Activated CD4-positive, alpha-beta T cell treated with anti-CD3 and anti-CD28 coated beads, Interleukin-2, amount 50 U/mL, for 24 hours (primary cell): ENCODE measurements at places on chromosomes 1 and 21.

- DNase-seq: no peak
Observed at GRCh38 chr1:39835935-39836594, 47.2 kb downstream of the TRIT1 start.

- DNase-seq: peak; percentile 4
Observed at GRCh38 chr1:167935216-167936067, 1.0 kb upstream of the DCAF6 start.

DNA sequence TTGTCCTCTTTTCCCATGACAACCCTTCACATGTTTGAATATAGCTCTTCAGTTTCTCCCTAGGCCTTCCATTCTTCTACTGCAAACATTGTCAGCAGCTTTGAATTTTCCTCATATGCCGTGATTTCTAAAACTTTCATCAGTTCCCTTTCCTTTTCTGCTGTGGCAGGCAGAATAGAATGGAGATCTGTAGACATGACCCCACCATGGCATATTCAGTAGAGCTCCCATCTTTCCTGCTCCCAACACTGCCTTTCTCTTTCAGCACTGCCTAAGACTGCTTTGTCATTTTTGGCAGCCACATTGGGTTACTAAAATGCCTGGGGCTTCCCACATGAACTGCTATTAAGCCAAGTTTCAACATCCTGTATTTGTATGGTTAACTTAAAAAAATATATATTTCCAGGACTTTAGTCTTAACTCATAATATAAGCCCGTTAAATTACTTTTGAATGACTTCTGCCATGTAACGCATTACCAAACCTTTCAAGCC, 60.9 kb downstream of the TBX19 start:
- no peak for DNase-seq

- no peak for DNase-seq
Observed at GRCh38 chr1:114224196-114224907, 70.7 kb upstream of the SYT6 start.

- no peak for DNase-seq
Observed at GRCh38 chr1:177909416-177909815, 60.4 kb downstream of the SEC16B start.

DNA sequence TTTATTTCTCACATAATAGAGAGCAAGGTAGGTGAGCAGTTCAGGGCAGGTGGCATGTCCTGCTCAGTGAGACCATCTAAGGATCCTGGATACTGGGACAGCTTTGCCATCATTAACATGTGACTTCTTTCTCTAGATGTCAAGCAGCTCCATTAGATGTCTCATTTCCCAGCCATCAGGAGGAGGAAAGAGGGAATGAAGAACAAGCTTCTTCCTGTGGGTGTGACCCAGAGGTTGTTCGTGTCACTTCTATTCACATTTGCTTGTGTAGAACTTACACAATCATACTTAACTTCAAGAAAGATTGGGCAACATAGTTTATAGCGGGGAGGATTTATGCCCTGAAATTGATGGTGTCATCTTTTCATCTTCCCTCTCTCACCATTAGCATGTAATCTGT, 169.2 kb upstream of the B3GALT2 start:
- no peak for DNase-seq

- DNase-seq: no peak
Observed at GRCh38 chr1:180908074-180908765, 4.5 kb upstream of the KIAA1614 start.

DNA sequence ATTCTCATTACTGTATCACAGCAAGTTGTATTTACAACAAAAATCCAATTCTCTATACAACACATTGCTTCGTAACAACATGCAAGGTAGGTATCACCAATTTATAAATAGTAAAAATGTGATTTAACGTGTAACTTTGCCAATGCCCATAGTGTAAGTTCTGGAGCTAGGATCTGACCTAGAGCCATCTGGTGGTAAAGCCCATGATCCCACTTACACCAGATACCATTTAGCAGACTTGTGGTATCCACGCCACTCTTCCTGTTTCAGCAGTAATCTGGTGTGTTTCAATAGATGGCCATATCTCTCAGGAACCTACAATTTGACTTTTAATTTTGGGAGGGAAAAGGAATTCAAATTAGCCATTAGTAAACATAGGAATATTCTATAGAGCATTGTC, 10.2 kb downstream of the SETSIP start:
- no peak for DNase-seq

DNA sequence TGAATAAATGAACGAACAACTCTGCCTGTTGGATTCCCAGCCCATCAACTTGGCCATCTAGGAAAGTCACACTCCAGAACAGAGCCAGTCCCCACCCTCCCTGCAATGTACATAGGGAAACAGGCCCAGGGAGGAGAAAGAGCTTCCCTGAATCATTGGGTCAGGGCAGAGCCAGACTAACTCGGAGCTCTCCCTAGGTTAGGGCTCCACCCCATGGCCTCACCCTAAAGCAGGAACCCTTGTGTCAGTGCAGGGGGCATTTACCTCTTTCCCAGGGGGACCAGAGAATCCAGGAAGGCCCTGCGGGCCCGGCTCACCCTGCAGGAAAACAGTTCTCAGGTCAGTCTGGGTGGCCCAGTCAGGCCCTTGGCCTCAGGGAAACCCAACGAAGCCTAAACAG, 11.6 kb downstream of the COL9A2 start:
- no peak for DNase-seq

- no peak for DNase-seq
Observed at GRCh38 chr1:156711011-156711817, 5.8 kb upstream of the CRABP2 start.

- DNase-seq: peak; percentile 6
Observed at GRCh38 chr1:10866321-10867093, 70.1 kb upstream of the CASZ1 start.

GRCh38 chr1:31364561-31365250, 8.2 kb downstream of the FABP3 start:
- no peak for DNase-seq

- no peak for DNase-seq
Observed at GRCh38 chr1:89631816-89632656, 884 bp upstream of the LRRC8C start.

- no peak for DNase-seq
Observed at GRCh38 chr1:10625554-10625953, 150.8 kb downstream of the PEX14 start.

- DNase-seq: no peak
Observed at GRCh38 chr1:166083887-166084286, 82.9 kb downstream of the FAM78B start.

- no peak for DNase-seq
Observed at GRCh38 chr1:68294367-68295066, 62.2 kb upstream of the WLS start.

GRCh38 chr1:225845571-225846259, 35.8 kb downstream of the EPHX1 start:
- DNase-seq: no peak
